GM12891 (cell line): ENCODE measurements at places on chromosomes 3 and 15.

DNA sequence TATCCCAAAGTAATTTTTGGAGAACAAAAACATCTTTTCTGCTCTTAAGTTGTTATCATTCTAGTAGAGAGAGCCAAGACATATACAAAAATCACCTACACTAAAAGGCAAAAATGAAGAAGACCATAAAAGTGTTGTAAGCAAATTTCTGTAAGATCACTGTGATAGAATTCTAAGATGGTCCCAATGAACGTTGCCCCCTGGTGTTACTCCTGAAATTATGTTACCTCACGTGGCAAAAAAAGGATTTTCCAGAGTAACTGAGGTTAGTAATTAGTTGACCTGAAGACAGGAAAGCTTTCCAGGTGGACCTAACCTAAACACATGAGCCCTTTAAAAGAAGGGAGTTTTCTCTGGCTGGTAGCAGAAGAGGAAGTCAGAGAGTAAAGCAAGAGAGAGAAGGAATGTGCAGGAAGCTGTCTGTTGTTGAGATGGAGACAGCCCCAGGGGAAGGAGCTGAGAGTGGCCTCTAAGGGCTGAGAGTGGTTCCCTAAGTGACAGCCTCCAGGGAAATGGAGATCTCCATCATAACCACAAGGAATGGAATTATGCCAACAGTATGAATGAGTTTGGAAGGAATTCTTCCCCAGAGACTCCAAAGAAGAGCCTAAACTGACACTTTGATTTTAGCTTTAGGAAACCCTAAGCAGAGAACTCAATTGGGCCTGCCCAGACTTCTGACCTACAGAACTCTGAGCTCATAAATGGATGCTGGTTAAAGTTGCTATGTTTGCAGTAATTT, 205.9 kb downstream of the CD47 start:
- DNase-seq = no peak

GRCh38 chr15:59247364-59247763, 40.7 kb downstream of the LDHAL6B start:
- no peak for DNase-seq

DNA sequence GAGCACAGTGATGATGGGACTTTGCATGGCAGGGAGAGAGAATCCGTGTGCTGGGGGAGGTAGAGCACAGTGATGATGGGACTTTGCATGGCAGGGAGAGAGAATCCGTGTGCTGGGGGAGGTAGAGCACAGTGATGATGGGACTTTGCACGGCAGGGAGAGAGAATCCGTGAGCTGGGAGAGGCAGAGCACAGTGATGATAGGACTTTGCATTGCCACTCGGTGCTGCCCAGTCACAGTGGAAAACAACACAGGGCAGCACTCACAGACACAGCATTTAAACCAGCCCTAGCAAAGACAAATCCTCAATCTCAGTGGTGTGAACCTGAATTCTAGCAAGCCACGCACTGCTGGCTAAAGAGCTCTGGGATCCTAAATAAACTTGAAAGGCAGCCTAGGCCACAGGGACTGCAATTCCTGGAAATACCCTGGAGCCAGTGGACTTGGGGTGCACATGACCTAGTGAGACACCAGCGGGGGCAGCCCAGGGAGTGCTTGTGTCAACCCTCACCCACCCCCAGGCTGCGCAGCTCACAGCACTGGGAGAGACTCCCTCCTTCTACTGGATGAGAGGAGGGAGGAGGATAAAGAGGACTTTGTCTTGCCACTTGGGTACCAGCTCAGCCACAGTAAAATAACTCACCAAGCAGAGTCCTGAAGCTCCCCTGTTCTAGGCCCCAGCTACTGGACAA, 23.4 kb upstream of the TNK2 start:
- no peak for DNase-seq

DNA sequence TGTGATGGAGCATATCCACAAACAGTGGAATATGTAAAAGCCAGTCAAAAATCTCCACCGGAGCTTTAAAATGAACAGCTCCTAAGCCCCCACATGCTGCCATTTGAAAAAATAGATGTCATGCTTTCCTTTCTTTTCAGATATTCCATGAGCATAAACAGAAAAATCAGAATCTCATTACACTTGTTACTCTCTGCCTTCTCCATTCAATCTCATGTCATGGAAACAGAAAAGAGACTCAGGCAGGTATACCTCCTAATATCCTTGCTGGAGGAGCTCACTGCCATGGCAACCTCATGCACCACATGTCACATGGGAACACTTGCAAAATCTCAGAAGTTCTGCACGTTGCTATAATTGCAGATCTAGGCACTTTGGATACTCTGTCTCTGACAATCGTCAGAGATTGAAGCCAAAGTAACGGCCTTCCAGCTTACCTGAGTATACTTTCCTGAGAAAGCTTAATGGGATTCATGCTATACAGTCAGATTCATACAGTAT, 317.0 kb upstream of the ADAMTS9 start:
- no peak for DNase-seq

GRCh38 chr3:189563853-189564563, 67.2 kb upstream of the TP63 start:
- no peak for DNase-seq

DNA sequence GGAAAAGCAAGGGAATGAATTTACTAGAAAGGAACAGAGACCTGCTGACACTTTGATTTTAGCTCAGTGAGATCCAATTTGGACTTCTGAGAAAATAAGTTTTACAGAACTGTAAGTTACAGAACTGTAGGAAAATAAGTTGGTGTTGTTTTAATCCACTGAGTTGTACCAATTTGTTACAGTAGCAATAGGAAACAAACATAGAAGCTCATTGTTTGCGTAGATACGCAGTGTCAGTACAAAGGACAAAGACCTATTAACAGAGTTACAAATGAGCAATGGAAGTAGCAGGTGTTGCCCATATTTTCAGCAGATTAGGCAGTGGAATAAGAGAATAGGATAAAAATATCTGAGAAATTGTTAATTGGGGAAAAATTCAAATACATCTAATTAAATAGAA, 385.8 kb upstream of the CNTN6 start:
- DNase-seq = no peak

- DNase-seq = no peak
These were observed 105.7 kb downstream of the DPH6 start for GRCh38 chr15:35440265-35440664.

GRCh38 chr15:80367094-80367493, 37.1 kb upstream of the ARNT2 start:
- no peak for DNase-seq

DNA sequence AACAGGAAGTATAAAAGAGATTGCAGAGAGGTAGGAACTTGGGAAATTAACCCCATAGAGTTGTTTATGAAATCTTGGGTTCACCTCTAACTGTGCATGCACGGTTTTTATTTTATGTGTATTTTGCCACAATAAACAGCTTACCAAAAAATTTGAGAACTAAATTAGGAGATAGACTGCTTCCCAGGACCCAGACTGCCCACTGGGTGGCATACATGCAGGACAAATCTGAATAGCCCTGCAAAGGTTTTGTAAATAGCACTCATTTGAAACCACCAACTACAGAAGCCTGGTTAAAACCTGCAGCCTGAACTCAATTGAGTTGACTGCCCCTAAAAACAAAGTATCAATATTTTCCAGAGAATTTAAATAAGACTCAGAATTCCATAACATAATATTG, 96.4 kb upstream of the SLCO2A1 start:
- DNase-seq = no peak

- no peak for DNase-seq
These were observed 125.9 kb downstream of the SEMA6D start for GRCh38 chr15:47843124-47843663.

- DNase-seq = no peak
These were observed 151.4 kb downstream of the DNAJB8 start for GRCh38 chr3:128315313-128315712.
